ENCODE measurements at places on chromosomes 6 and 20.

DNA sequence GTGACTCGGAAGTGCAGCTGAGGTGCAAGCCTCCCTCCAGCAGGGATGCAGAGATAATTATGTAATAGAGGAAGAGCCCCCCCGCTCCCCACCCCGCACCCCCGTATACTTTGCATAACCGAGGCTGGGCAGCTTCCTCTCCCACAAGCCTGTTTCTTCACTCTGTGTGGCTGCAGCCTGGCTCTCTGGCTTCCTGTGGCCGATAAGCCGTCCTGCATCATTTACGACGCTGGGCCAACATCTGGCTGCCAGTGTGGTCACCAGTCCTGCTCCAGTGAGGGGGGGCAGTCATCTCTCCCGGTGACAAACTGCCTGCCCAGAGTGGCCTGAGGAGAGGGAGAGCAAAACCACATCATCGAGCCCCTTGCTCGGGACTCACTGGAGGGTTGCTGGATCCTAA, 59.2 kb downstream of the RBM38 start:
- DNase-seq, result no peak

GRCh38 chr6:14001329-14002012, 76.7 kb downstream of the RNF182 start:
- no peak for DNase-seq

- DNase-seq, result peak; percentile 90
Measured at GRCh38 chr20:63973636-63974401, 4.1 kb upstream of the ZNF512B start.

DNA sequence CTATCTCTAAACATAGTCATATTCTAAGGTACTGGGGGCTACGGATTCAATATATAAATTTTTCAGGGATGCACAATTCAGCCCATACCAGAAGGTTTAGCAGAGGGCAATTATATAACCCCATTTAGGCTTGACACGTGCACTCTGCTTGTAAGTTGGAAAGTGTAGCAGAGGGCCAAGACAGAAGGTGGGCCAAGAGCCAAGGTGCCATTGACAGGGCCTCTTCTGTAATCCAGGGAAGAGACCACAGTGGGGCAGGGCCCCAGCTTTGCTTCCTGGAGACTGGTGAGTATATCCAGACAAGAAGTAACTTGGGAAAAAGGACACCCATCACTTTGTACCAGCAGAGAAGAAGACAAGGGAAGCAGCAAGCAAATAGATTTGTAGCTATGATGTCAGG, 672.4 kb upstream of the MARCKS start:
- DNase-seq, result peak; percentile 4

DNA sequence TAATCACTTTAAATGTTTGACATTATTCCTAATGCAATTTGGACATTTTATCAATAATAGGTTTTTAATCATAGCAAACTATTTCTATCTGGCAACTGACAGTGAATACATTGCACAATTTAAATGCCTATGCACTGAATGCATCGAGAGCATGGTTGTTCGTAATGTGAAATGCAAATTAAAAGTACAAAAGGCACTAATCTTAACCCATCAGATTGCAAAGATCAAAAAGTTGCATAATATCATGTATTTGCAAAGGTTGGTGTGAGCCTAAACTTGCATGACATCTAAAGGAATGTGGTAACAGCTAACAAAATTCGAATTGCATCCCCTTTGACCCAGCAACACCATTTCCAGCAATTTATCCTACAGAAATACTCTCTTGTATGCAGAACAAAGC, 469.9 kb upstream of the IRAK1BP1 start:
- no peak for DNase-seq

Measured in hypothalamus (tissue), 51 donors.